ENCODE measurements at places on chromosomes 1 and 21.

DNA sequence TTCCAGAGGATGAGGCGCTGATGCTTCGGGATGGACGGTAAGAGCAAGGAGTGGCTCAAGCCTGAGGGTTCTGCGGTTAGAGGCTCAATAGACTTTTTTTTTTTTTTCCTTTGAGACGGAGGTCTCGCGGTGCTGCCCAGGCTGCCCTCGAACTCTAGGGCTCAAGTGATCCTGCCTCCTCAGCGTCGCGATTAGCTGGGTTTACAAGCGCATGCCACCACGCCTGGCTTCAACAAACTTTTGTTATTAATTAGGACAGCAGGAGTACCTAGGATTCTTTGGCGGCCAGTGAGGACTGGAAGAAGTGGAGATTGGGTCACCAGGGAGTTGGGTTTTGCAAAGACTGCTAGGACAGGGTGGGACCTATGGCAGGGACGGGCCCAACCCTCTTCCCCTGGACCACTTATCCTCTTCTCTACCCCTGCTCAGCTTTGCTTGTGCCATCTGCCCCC lies 587 bp downstream of the SCNM1 start:
- no peaks in the 10 kb centered on the region for H3K27me3 ChIP-seq
- H3K27ac ChIP-seq, result peak overlapping the region; percentile 91
- peaks cover 19% of the 10 kb centered on the region for H3K36me3 ChIP-seq
- peak overlapping the region; percentile 82 for H3K4me3 ChIP-seq

- H3K27ac ChIP-seq, result no peak overlapping the region
- H3K4me1 ChIP-seq, result no peaks in the 10 kb centered on the region
- no peak for DNase-seq
- no peak overlapping the region for H3K4me3 ChIP-seq
- H3K36me3 ChIP-seq, result no peaks in the 10 kb centered on the region
- no peaks in the 10 kb centered on the region for H3K27me3 ChIP-seq
Observed at GRCh38 chr1:21518774-21519455, 9.7 kb downstream of the ALPL start.

DNA sequence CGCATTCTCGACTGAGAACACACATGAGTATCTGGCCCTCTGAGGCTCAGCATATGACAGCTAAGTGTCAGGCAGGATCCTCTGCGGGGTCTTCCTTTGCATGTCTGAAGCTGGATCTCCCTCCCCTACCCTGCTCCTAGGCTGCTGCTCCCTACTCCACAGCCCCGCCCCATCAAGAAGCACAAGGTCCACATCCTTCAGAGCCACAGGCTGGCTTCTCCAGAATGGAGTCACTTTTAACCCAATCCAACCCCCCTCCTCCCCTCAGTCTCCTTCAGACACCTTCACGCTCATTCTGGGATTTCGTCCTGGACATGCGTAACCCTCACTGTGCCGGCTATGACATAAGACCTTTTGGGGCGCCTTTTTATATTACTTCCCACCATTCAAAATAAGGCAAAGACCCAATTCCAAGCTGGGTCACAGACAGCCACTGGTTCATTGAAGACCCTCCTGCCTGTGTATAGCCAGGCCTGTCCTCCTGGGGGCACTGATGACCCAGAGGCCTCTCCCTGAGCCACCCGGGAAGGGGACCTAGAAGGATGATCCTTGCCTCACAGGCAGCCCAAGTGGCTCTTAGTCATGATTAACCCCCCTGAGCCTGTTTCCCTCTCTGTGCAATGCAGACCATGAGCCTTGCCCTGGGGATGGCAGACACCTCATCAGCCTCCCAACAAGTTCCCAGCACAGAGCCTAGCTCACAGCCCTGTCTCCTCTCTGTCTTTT lies 4.7 kb downstream of the ADGRB2 start:
- H3K4me3 ChIP-seq, result no peak overlapping the region
- peaks cover 49% of the 10 kb centered on the region for H3K4me1 ChIP-seq
- H3K27me3 ChIP-seq, result peaks cover 22% of the 10 kb centered on the region

- H3K36me3 ChIP-seq, result no peaks in the 10 kb centered on the region
- H3K27ac ChIP-seq, result peak overlapping the region; percentile 75
- H3K4me1 ChIP-seq, result peaks cover 14% of the 10 kb centered on the region
- no peaks in the 10 kb centered on the region for H3K27me3 ChIP-seq
Observed at GRCh38 chr1:246781212-246781611, 57.0 kb downstream of the SCCPDH start.

DNA sequence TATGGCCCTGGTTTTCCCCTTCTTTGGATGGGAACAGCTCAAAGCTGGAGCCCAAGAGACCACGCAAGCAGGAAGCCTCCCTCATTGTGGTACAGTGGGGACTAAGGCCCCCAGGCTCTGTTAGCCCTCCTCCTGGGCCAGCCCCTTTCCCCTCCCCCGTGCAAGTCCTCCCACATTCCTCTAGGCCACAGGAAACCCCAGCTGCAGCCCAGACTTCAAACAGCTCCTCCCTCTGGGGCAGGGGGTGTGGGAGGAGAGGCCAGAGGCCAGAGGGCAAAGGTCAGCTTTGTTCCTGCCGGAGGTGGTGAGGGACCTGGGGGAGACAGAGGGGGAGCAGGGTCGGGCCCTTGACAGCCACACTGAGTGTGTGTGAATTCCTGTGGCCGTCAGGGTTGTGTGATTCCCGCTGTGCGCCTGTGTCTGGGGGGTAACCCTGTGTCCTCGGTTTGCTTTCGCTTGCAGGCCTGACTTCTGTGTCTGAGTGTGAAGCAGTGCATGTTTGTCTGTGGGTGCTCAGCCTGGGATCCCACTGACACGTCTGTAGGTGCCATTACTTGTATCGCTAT lies 3.4 kb upstream of the AHDC1 start:
- peaks cover 7% of the 10 kb centered on the region for H3K4me1 ChIP-seq
- no peak overlapping the region for H3K4me3 ChIP-seq
- H3K36me3 ChIP-seq, result no peaks in the 10 kb centered on the region
- H3K27me3 ChIP-seq, result no peaks in the 10 kb centered on the region

- H3K4me1 ChIP-seq, result peaks cover 14% of the 10 kb centered on the region
- no peak overlapping the region for H3K27ac ChIP-seq
- H3K4me3 ChIP-seq, result no peak overlapping the region
- no peaks in the 10 kb centered on the region for H3K36me3 ChIP-seq
- H3K27me3 ChIP-seq, result no peaks in the 10 kb centered on the region
Observed at GRCh38 chr1:200794506-200795065, 55.9 kb downstream of the CAMSAP2 start.

DNA sequence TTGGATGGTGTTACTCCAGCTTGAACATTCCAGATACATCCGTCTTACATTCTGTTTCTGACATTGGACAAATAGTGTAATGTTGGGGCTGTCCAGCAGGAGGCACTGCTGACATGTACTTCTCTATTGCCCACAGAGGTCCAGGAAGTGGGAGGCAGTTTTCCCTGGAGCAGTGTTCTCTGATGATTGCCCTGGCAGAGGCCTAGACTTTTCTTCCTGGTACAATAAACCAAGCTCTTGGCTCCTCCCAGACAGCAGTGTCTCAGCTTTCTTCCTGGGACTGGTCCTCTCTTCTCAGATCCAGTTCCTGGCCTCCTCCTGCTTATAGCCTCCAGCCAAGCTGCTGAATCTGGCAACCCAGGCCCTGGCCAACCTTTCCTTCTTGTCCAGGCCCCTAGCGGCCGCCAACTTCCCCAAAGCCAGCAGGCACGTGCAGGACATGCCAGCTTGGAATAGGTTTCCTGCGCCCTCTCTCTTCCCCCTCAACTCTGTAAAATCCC lies 14.9 kb upstream of the IFNLR1 start:
- DNase-seq, result peak; percentile 46
- no peaks in the 10 kb centered on the region for H3K36me3 ChIP-seq
- peak overlapping the region; percentile 36 for H3K27ac ChIP-seq
- no peak overlapping the region for H3K4me3 ChIP-seq
- no peaks in the 10 kb centered on the region for H3K4me1 ChIP-seq

DNA sequence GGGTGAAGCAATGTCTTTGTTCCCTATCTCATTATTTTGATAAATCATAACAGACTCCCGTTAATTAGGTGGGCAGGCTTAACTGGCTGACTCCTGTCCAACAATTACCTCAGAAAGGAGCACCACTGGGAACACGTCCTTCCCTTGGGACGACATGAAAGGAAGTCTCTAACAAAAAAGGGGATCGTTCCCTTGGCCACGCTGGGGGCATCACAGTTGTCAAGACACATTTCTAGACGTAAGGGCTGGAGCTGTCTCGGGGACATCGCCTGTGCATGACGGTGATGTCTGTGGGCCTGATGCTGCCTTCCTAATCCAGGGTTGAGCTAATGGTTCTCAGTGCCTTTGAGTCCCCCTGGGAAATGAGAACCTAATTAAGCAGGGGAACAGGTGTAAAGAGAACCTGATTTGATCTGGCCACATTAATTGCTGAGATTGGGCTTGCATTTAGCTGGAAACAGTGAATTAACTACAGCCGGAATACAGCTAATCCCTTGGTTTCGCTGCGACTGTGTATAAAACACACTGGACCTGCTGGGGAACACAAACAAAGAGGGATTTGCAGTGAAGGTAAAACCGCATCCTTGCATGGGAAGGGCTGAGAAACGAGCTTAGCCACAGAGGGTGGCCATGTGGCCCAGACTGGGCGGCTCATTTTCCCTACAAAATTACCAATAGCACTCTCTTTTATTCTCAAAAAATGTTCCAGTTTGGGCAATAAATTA lies 111.8 kb downstream of the MRPS6 start:
- H3K27me3 ChIP-seq, result no peaks in the 10 kb centered on the region
- H3K4me3 ChIP-seq, result no peak overlapping the region
- no peak for DNase-seq
- no peak overlapping the region for H3K27ac ChIP-seq
- peaks cover 30% of the 10 kb centered on the region for H3K4me1 ChIP-seq
- H3K36me3 ChIP-seq, result no peaks in the 10 kb centered on the region

GRCh38 chr1:228169345-228169744 lies 3.7 kb downstream of the IBA57 start:
- no peaks in the 10 kb centered on the region for H3K36me3 ChIP-seq
- H3K4me3 ChIP-seq, result no peak overlapping the region
- peaks cover 5% of the 10 kb centered on the region for H3K4me1 ChIP-seq

DNA sequence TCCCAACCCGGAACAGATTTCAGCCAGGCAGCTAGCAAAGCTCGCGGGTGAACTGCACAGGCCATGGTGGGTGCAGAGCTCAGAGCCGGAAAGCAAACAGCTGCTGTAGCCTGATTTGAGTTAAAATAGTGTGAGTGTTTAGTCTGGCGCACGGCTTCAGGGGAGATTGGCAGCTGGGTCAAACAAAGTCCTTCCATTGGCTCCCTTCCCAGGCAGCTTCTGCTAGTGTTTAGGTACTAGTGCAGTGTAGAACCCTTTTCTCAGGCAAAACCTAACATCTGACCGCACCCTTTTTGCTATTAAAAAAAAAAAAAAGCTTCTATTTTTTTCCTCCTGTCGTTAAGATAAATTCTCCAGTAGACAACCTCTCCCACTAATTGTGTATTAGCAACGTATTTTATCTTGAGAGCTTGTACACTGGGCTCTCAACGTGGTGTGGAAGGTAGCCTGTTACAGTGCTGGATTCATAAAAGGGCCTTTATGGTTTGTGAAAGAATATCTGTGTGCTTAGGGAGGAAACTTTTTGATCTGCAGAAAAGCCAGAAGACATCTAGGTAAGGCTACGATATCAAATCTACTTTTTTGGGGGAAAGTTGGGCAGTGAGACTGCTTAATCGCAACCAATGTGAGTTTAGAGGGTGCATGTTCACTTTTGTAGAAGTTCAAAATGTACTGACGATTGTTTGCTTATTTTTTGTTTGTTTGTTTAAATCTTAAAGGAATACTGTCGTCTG lies 689.6 kb downstream of the USP25 start:
- peak overlapping the region; percentile 86 for H3K27ac ChIP-seq
- H3K36me3 ChIP-seq, result no peaks in the 10 kb centered on the region

GRCh38 chr21:15968776-15969310 lies 239.1 kb downstream of the USP25 start:
- H3K4me1 ChIP-seq, result no peaks in the 10 kb centered on the region
- no peak overlapping the region for H3K27ac ChIP-seq
- no peaks in the 10 kb centered on the region for H3K36me3 ChIP-seq
- no peaks in the 10 kb centered on the region for H3K27me3 ChIP-seq
- no peak for DNase-seq

DNA sequence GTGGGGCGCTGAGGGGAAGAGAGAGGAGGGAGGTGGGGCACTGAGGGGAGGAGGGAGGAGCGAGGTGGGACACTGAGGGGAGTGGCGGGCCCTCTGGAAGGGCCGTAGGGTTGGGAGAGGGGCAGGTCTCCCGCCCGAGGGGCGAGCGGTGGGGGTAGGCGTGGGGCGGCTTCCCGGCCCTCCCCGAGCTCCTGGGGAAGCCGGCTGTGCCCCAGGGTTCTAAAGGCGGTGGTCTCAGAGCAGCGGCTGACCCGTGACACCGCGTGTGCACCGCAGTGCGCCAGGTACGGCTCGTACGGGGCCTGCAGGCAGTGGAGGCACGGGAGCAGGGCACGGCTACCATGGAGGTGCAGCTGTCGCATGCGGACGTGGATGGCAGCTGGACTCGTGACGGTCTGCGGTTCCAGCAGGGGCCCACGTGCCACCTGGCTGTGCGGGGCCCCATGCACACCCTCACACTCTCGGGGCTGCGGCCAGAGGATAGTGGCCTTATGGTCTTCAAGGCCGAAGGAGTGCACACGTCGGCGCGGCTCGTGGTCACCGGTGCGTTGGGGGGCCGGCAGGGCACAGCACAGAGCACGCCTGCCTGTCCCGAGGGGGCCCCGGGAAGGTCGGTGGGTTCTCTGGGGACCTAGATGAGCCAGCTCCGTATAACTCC lies 68.5 kb downstream of the OBSCN start:
- peak; percentile 68 for DNase-seq
- peak overlapping the region; percentile 79 for H3K27ac ChIP-seq
- peak overlapping the region; percentile 50 for H3K4me3 ChIP-seq
- peaks cover 16% of the 10 kb centered on the region for H3K4me1 ChIP-seq

GRCh38 chr1:236099355-236099974 lies 34.6 kb upstream of the NID1 start:
- DNase-seq, result no peak
- H3K36me3 ChIP-seq, result no peaks in the 10 kb centered on the region
- no peaks in the 10 kb centered on the region for H3K27me3 ChIP-seq
- H3K27ac ChIP-seq, result no peak overlapping the region

DNA sequence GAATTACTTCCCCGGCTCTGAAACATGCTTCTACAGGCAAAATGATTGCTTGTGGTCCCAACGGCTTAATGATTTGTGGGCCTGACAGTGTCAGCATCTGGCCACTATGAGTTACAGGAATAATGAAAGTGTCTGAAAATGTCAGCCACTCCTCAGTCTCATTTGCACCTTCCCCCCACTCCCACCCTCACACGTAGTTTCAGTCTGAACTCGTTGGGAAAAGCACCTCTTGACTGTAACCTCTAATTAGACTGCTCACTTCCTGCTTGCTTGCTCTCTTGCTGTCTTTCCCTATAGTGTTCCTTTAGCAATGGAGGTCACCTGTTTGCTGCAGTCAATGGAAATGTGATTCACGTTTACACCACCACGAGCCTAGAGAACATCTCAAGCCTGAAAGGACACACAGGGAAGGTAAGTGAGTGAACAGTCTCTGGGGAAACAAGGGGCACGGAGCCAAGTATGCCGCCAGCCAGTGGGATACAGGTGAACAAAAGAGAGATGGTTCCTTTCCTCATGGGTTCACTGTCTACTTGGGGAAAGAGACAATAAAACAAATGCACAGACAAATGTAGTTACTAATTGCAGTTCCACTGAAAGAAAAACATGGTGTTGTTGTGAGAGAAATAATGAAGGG lies 27.1 kb downstream of the CFAP57 start:
- no peak overlapping the region for H3K27ac ChIP-seq
- H3K4me1 ChIP-seq, result no peaks in the 10 kb centered on the region
- peaks cover 3% of the 10 kb centered on the region for H3K27me3 ChIP-seq

GRCh38 chr1:240732390-240732789 lies 120.4 kb upstream of the GREM2 start:
- no peaks in the 10 kb centered on the region for H3K4me1 ChIP-seq
- H3K4me3 ChIP-seq, result no peak overlapping the region
- no peak overlapping the region for H3K27ac ChIP-seq
- no peaks in the 10 kb centered on the region for H3K36me3 ChIP-seq
- no peaks in the 10 kb centered on the region for H3K27me3 ChIP-seq

- H3K27ac ChIP-seq, result no peak overlapping the region
- no peak overlapping the region for H3K4me3 ChIP-seq
- no peaks in the 10 kb centered on the region for H3K36me3 ChIP-seq
- H3K4me1 ChIP-seq, result no peaks in the 10 kb centered on the region
Observed at GRCh38 chr1:225146478-225146877, 217.0 kb downstream of the DNAH14 start.
